ENCODE measurements at places on chromosomes 7 and 10.

GRCh38 chr10:79074732-79075131 is 6.0 kb downstream of the ZMIZ1 start:
- no peak for DNase-seq

GRCh38 chr10:109741712-109742111 is 181.6 kb downstream of the XPNPEP1 start:
- DNase-seq = no peak

DNA sequence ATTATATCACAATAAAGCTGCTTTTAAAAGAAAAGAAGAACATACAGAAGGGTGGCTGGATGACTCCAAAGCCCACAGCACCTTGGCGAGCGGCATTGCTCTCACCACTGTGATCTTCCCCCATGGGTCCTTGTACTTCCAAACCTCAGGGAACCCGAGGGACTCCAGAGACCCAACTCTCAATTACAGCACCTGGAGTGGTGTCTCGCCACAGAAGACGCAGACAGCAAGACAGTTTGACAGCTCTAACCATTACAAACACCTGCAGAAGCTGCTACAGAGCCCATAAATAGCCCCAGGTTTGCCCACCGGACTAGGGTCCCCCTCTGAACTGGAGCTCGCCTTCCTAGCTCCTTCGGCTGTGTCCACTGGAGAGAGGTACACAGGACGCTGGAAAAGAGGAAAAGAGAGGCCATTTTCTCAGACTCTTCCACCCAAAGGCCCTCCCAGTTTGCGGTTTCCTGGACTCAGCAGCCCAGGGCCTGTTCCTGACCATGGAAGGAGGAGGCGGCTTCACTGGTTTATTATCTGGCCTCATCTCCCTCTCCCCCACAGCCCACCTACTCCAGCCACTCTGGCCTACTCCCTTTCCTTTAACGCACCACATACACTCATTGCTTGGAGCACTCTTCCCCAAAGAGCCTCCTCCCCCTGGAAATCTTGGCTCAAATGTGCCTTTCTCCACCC is 1.9 kb downstream of the PIK3AP1 start:
- no peak for DNase-seq

- DNase-seq = no peak
Measured at GRCh38 chr7:120303105-120303504, 30.1 kb downstream of the KCND2 start.

DNA sequence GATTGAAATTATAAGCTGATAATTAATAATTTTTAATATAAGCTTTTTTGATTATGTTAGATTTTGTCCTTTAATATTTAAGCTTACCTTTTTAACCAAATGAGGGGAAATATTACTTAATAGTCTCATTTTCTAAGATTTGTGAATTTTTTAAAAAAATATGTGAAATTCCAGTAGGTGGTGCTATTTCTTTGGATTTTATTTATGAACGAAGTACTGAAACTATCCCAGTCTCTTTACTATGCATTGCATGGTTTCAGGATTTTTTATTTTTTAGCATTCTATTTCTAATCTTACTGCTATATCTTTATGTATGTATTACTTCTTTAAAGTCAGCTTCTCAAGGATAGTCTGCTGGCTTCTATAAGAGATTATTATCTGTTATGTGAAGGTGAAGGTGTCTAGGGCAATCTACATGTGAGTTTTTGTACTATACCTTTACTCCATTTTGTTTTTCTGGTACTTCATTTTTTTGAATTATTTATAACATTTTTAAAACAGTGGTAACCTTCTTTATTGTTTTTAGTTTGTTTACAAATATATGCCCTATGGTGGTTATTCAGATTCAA is 78.3 kb downstream of the ATRNL1 start:
- DNase-seq = no peak

DNA sequence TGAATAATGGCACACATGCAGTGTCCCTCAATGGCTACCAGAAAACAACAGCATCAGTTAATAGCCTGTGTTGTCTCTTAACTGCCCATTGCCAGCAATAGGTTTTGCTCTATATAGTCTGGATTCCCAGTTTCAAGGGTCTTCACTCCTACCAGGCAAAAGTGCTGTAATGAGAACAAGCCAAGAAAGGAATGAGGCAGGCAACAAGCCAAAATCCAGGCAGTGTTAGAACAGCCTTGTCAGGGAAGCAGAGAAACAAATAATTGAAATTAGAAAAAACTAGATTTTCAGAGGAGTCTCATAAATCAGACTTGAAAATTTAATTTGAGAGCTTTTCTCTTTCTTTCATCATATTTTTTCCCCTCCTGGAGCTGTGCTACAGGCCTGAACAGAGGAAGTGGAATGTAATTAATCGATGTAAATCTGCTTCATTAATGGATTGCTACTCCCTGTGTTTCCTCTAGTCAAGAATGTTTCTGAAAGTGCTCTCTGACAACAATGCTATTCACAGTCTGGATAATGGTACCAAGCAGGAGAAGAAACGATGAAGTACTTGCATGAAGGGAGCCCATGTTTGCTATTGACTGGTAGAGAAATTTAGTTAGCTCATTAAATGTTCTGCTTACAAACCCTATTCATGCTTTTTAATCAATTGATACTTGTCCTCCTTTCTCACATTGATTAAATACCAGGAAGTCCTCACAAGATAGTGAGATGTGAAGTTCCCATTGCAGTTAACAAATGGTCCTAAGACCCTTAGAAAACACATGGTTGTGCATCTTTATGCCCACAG is 202.0 kb upstream of the LRRTM3 start:
- DNase-seq = no peak

DNA sequence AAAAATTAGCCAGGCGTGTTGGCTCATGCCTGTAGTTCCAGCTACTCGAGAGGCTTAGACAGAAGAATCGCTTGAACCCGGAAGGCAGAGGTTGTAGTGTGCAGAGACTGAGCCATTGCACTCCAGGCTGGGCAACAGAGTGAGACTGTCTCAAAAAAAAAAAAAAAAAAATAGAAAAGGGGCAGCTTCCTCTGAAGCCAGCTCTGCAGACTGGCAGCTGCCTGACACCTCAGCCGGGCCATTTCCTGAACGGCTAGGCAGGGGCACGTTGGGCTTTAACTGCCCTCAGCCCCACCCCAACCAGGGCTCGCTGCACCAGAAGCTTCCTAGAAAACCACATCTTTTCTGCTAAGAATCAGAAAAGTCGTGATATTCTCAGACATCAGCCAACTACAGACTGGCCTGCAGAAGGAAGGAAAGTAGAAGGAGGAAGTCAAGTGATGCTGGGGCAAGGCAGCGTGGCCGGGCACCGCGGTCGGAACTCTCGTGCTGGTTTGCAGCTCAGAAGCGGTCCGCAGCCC is 38.0 kb downstream of the PRKAG2 start:
- DNase-seq = no peak

GRCh38 chr10:640673-641045 is 48.8 kb downstream of the DIP2C start:
- DNase-seq = no peak

DNA sequence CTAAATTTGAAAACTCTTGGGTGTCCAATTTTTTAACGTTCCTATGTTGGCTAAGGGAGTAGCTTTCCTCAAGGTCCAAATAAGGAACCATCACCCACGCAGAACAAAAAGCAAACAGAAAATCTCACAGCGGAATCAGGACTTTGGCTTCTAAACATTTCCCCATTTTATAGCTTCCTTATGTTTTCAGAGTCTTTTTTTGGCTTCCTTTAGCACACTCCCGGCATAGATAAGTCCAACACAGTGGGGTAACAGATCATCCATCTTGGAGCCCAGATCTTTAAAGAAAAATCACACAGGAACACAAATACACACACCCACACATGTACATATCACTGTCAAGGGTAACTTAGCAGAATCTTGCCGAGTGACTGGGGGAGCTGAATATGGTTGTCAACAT is 4.2 kb upstream of the TCF7L2 start:
- DNase-seq = no peak

DNA sequence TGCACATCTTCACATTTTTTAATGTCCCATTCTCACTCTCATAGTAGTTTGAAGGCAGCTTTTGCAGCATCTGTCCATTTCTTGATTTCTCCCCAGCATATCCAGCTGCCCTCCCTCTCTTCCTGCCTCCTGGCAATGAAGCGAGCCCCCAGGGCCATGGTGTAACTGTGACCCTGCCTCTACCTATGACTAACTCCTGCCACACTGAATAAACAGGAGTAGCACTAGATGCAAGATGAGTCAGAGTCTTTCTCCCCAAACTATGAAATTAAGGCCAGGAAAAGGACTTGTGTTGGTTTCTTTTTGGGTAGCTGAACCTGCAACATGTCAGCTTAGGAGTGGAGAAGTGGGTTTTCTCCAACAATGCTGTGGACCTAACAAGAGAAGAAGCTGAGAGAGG is 329.0 kb downstream of the RNLS start:
- no peak for DNase-seq
